ENCODE measurements at places on chromosomes 6 and 20.

- DNase-seq = no peak
Observed at GRCh38 chr20:33296206-33296605, 13.2 kb downstream of the BPIFB1 start.

DNA sequence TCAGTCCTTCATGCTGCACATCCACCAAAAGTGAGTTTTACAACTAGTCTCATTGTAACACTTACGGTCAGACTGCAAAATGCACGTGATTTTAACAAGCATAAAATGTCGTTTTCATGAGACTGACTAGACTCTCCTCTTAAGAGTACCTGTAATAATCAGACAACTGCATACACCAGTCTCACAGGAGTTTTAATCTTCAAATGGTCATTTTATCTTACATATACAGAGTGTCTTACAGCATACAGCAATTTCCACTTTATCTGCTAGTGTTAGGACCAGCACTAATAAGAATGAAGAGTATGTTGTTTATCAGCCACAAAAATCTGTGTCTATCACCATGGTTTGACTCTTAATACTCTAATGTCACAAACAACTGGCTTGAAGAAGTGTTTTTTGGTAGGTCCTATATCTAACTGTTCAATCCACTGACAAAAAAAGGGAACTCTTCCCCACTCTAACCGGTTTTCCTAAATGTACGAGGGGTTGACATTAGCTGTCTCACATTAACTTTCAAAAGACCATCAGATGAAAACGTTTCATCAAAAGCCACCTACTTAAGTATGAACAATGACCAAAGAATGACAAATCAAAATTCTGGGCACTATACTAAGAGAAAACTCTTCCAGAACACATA lies 1.5 kb upstream of the ASF1A start:
- no peak for DNase-seq

DNA sequence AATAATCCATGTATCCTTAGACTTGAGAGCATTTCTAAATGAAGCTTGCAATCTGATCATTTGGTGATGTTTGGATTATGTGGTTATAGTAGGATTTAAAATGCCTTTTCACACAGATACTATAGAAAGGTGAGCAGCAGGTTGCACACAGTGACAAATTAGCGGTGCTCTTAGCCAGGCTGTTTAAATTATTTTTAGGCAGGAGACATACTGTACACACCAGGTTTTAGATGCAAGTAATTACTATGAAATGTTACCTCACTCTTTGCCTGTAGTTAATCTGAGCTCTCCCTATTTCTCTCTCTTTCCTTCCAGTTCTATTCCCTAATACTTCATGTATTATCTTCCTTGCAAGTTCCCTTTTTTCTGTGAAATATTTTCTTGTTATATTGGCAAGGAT lies 191.7 kb downstream of the RIMS1 start:
- no peak for DNase-seq

GRCh38 chr6:33455051-33455450 lies 675 bp downstream of the ZBTB9 start:
- DNase-seq = no peak

GRCh38 chr20:48164034-48164433 lies 378.8 kb upstream of the SULF2 start:
- DNase-seq = no peak

DNA sequence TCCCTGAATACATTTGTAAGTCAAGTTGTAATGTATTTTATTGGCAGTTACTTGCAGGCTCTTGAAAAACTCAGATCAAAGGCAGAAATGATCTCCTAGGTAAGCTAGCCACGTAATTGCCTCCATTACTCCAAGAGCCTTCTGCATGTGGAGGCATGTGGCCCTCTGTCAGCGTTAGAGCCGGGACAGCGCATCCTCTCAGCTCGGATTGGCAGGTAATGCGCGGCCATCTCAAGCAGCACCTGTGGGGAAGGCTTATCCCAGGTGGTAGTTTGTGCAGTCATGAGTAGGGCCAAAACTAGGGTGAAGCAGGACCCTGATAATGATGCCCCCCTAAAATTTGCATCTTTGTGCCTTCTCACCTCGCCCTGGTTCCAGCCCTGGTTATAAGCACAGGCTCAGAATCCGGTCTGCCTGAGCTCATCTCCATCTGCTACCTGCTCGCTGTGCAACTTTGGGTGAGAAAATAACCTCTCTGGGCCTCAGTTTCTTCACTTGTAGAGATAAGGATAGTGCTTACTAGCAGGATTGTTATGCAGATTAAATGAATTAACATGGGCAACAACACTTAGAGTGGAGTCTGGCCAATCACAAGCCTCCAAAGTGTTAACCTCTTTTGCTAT lies 157.5 kb upstream of the PMEPA1 start:
- DNase-seq = no peak

DNA sequence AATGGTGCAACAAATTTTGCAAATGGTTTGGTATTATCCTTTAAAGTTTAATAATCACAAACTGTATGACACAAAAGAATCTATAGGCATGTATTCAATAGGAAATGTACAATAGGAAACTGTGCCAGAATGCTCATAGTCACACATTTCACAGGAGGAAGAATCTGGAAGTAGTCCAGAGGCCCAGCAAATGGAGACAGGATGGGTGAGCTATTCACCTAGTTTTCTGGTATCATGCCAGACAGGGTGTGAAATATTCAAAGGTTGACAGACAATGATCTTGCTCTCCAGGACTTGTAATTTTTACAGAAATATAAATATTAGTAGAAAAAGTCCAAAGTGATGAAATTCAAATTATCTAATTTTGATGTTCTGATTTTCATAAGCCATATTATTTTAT lies 520.1 kb upstream of the IMPG1 start:
- no peak for DNase-seq

DNA sequence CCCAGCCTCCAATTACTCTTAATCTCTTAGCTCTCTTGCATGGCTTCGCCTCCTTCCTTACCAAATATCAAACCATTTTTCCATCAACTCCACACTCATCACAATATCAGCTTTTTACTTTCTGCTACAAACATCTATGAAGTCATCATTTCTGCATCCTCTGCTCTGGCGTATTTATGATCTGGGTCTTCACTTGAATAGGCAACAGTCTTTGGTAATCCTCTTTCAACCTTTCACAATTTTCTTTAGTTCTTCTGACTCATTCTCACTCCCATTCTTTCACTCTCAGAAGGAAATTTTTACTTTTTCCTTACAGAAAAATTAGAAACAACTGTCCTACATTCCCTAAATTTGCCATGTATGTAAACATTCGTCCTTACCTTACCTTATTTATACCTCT lies 522.4 kb downstream of the HDGFL1 start:
- DNase-seq = no peak

- DNase-seq = no peak
Observed at GRCh38 chr6:25944688-25945574, 14.4 kb upstream of the SLC17A2 start.

DNA sequence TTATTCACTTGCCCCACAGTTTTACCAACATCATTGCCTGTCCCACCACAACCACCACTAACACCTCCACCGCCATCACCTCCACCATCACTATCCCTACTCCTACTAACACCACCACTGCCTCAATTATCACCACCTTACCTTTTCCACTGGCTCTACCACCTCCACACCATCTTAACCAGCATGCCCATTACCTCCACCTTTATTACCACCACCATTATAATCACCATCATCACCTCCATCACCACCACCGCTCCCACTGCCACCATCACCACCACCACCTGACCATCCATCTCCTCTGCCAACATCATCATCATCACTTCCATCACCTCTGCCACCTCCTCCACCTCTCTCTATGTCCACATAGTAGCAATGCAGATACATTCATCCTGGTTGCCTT lies 90.0 kb downstream of the SNAP25 start:
- no peak for DNase-seq

GRCh38 chr6:108403236-108403635 lies 108.4 kb downstream of the AFG1L start:
- DNase-seq = no peak

DNA sequence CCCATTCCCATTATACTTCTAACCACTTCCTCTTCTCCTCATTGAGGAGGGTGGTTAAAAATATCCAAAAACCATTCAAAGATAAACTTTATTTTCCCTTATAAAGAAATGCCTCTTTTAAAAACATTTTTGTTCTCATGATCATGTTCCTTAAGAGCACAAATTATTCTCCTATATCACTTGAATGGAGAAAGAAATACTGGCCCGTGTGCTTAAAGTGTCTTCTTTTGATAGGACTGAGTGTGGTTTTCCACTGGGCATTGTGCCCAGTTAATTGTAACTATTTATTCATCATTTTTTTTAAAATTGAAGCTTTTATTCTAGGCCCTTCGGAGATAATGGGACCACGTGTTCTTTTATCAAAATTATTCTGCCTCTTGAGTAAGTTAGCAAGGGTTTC lies 871.5 kb downstream of the QKI start:
- DNase-seq = no peak

DNA sequence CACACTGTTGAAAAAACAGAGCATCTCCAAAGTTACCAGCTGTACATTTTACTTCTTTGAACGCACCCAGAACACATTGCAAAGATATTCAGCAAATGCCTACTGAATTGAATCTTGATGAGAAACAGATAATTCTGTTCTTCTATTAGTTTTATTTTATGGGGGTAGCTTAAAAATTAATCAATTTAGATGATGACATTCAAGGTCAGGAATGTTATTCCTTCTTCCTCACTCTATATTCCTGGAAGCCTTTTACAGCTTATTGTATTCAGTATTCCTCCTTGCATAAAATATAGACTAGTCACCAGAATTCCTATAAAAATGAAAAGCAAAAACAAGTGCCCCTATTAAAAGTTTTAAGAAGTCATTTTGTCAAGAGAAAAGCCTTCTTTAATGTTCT lies 21.4 kb upstream of the GMDS start:
- no peak for DNase-seq

- no peak for DNase-seq
Observed at GRCh38 chr6:35280903-35281302, 16.7 kb upstream of the DEF6 start.

GRCh38 chr6:37083243-37084138 lies 78.0 kb downstream of the FGD2 start:
- DNase-seq = no peak

- no peak for DNase-seq
Observed at GRCh38 chr20:60107621-60108390, 149.6 kb downstream of the CDH26 start.
